GM20000 (cell line): ENCODE measurements at places on chromosomes 3 and 15.

GRCh38 chr3:29486096-29486495 is 205.2 kb downstream of the RBMS3 start:
- no peak for DNase-seq

DNA sequence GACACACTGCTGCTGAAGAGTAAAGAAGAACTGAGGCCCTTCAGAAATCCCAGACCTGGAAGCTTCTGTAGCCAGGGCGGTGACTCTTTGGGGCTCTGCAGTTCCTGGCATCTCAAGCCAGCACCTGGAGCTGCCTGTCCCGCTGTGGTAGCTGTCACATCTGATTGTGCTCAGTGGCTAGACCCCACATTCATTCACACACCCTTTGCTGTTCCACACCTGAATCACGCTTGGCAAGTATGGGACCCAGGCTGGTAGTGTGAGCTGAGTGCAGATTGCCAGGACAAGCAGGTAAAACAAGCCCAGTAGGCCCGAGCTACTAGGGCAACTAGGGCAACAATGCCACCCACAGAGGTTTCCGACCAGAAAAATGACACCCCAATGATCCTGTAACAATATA is 218.2 kb downstream of the VGLL3 start:
- no peak for DNase-seq

GRCh38 chr3:196210673-196211556 is at the start of gene ZDHHC19:
Gene ZDHHC19 (minus strand): TSS chr3:196211400. CDS start chr3:196211315, 85 bp downstream.
- no peak for DNase-seq

DNA sequence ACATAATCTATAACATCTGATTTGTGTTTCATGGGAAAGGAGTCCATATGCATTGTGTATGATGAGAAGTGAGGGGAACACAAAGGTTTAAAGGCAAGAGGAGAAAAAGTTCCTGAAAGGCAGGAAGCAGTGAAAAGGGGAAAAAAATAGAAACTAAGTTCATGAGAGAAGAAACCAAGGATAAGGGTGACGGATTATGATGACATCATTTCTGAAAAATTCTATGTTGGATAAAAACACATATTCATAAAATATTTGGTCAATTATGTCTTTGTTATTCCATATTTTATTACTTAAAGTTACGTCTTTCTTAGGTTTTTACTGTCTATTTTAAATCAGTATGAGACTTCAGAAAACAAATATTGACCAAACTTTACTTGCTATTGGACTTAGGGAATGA is 48.6 kb upstream of the CP start:
- no peak for DNase-seq

DNA sequence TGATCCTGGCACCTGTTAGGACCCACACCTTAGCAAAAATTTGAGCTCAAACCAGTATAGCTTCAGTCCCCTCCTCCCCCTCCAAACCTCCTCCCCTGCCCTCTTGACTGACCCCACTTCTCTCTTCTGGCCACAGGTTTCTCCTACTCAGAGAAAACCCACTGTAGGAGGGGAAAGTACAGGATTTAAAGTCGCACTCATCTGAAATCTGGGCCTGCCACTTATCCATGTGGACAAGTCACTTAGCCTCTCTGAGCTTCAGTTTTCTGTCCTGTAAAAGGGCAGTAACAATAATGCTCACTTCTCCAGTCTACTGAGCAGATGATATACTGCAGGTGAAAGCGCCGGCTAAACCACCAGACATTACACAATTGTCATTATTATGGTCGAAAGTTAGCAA is 142.7 kb downstream of the MEGF11 start:
- peak; percentile 29 for DNase-seq

DNA sequence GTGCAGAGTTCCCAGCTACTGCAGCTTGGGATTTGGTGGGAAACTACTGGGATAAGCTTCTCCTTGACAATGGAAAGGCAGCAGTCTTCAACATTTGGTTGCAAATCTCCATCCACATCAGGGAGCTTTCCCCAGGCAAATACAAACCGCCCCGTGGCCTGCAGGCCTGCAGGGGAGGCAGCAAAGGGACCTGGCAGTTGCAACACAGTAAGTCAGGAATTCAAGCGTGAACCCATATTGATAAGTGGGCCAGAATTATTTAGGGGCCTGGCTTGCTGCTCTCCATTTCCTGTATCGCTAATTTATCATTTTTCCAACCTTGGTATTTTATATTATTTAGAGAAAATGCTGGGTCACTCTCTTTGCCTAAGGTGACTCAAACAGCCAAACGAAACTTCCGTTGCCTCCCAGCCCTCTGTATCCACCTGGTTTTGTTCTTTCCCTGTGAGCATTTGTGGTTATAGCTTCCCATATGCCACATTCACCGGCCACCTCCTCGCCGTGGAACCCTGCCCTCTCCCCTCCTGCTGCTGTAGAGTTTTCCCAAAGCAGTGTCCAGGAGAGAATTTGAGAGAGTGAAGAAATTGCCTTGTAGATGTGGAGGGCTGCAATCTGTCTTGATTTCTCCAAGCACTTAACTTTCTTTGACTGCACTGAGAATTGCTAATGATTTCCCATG is 34.8 kb downstream of the B3GALNT1 start:
- DNase-seq: no peak

- DNase-seq: no peak
Observed at GRCh38 chr3:16936233-16936632, 51.5 kb downstream of the PLCL2 start.

DNA sequence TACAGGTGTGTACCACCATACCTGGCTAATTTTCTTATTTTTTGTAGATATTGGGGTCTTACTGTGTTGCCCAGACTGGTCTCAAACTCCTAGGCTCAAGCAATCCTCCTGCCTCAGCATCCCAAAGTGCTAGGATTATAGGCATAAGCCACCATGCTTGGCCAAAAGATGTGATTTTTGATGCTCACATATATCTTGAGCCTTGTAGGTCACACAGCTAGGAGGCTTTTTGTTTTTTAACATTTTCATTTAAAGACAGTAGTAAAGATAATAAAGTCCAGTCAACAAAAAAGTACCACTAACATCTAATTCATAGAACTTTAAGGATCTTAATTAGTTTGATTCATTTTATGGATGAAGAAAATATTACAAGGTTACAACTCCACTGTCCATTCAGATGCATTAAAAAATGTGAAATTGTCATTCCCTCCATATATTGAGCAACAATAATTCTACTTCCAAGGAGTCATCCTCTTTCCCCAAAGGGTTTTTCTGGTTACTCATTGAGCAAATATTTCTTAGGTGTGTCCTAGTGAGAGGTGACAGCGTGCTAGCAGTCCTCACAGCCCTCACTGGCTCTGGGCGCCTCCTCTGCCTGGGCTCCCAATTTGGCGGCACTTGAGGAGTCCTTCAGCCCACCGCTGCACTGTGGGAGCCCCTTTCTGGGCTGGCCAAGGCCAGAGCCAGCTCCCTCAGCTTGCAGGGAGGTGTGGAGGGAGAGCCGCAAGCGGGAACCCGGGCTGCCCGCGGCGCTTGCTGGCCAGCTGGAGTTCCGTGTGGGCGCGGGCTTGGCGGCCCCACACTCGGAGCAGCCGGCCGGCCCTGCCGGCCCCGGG is 8.3 kb upstream of the TASOR start:
- DNase-seq: no peak

GRCh38 chr3:141646760-141647561 is 91.1 kb upstream of the RNF7 start:
- no peak for DNase-seq

GRCh38 chr3:172560026-172560425 is 36.8 kb upstream of the TNFSF10 start:
- DNase-seq: no peak

DNA sequence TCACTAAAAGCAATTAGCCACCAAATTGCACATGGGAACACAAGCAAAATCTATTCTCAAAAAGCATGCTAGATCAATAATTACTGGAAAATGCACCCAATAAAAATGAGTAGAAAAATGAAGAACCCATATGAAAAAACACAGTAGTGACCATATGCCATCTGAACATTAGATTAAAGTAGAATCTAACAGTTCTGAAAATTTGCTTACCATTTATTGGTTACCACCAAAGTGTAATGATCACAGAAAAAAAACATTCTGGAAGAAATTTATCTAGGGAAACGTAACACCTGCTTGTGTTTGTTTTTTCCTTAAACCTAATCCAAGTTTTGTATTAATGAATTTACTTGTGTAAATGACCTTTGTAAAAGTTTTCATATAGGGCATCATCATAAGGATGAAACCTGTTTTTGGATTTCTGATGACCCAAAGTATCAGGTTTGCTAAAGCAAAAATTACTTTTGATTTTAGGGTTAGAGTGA is 37.6 kb upstream of the AADAC start:
- DNase-seq: no peak

DNA sequence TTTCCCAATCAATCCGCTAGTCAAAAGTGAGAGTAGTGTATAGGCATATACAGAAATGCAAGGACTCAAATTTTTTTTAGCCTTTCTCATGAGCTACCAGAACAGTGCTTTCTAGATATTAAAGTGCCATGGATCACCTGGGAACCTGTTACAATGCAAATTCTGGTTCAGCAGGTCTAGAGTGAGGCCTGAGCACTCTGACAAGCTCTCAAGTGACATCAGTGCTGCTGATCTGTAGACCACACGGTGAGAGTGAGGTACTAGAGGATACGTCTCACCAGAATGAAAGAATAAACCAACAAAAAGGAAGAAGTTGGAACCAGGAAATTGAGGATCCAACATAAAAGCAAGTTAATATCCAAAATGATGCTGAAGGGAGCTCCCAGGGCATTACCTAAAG is 16.0 kb upstream of the PLA2G4D start:
- DNase-seq: no peak

DNA sequence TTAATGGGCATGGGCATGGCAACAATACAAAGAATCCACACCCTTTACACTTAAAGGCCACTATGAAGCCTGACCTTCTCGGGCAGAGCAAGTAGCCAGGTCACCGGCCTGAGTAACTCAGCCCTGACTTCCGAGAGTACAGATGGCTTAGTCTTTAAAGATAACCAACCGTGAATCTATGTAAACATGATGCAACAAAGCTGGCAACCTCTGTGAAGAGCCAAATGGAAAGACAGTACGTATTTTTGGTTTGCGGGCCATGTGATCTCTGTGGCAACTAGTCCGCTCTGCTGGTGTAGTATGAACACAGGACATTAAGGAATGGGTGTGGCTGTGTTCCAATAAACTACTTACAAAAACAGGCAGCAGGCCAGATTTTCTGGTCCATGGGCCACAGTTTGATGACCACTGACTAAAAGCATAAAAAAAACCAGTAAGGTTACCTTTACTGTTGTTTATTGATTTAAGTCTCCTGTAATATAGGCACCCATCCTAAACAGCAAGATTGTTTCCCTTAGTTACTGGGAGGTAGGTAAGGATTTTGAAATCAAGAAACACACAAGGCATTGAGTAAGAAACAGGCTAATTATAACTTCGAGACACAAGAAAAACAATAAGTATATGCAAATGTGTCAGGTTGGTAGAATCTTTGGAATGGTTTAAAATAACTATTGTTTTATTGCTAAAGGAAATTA is 14.5 kb downstream of the RIOX2 start:
- DNase-seq: no peak

DNA sequence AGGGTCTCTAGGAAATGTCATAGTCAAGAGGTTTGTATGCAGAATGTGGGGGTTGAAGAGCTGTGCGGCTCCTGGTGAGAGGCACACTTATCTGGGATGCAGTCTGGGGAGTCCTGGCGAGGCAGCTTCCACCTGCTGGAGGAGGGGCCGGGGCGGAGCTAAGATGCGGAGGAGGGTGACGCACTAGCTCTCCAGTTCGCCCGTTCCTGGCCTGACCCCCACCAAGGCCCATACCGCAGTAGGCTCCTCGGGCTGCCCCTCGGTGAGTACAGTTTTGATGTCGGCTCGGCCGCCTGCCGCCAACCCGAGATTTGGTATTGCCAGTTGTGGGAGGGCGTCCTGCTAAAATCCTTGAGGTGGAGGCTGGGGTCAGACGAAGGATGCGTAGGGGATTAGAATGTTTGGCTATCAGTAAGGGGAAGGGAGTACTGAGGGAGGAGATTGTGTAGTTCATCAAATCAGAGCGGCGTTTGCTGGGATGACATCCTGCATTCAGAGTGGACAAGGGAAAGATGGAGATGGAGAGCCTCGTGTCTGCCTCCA is at the start of gene SCG5:
SCG5 (plus strand) TSS at position 194 of the 543 bp plus-strand sequence. CDS start 1,883 bp downstream, outside the sequence.
- DNase-seq: no peak

GRCh38 chr15:81281766-81282605 is 42.0 kb downstream of the STARD5 start:
- no peak for DNase-seq

GRCh38 chr3:186360779-186361178 is 1.3 kb downstream of the DGKG start:
- no peak for DNase-seq

DNA sequence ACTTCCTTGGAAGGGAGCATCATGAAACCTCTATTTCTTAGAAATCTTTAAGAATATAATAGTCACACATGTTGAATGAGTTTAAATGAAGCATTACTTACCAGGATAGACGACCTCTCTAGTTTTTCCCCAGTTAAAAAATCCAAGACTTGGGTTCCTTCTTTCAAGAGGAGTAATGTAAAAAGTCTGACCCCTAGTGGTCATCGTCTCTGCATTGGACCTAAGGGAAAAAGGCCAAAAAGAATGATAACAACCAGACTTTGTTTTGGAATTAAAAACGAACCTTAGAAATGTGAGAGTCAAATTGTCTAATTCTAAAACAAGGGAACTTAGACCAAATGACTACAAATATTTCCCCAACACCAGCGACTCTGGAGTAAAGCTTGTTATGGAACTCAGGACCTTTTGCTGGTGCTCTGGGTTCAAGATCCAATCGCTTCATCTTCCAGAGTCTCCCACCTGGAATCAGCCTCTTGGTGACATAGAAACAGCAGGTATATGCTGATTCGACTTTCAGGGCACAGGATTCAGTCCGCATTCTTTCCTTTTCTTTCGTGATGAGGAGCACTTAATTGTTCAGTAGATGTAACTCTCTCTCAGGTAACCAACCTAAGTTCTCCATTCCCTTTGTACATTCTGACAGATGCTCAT is 214.8 kb upstream of the TPRG1 start:
- DNase-seq: peak; percentile 36

GRCh38 chr15:83078712-83079111 is 11.7 kb upstream of the BTBD1 start:
- no peak for DNase-seq

- peak; percentile 47 for DNase-seq
Observed at GRCh38 chr3:144128108-144128892, 156.7 kb downstream of the DIPK2A start.

DNA sequence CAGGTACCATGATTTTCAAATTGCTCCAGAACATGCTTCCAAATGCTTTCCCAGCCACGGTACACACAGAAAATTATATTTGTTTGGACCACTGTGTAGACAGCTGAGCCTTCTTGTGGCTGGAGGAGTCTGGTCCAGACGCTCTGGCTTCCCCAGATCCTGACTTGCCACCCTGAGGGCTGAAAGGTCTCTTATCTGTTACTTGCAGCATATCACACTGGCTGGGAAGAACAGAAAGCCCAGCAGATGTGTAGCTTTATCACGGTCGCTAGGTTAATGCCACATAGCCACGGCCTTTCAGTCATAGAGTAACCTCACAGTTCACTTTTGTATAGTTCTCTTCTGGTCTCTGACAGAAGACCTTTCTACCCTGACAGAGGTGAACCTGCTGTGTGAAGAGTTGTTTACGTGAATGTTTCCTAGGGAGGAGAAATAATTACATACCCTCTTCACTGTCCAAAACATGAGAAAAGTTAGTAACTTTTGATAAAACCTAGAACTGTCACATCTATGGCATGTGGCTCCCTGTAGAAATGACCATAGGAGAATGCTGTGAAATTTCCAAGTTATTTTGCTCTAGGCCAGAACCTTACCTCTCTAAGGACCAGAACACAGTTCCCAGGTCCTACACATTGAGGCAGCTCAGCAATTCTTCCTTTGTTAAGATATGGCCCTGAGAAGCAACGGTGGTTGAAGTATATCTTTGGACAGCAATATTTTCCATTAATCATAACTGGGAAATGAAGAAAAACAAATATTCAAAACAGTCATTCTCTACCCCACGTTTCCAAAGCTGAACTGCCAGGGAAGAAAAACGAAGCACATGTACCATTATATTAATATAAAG is 15.8 kb upstream of the STIMATE start:
- no peak for DNase-seq
